ENCODE measurements at places on chromosomes 13 and 19. TPM values are rescaled to one million over a fixed set of nuclear protein-coding genes. Genes with fewer than 3 reads are reported as not detected.

- H3K36me3 ChIP-seq, result no peaks in the 10 kb centered on the region
- no peak overlapping the region for H3K4me3 ChIP-seq
- no peak overlapping the region for H3K27ac ChIP-seq
Measured at GRCh38 chr13:113658836-113659235, 838 bp upstream of the ATP4B start.

GRCh38 chr13:67854990-67855389, 624.9 kb upstream of the PCDH9 start:
- H3K27me3 ChIP-seq, result no peaks in the 10 kb centered on the region
- H3K27ac ChIP-seq, result no peak overlapping the region
- no peak for DNase-seq
- H3K4me1 ChIP-seq, result peaks cover 5% of the 10 kb centered on the region
- H3K36me3 ChIP-seq, result no peaks in the 10 kb centered on the region

LSR gene
- 30.2 TPM for total RNA-seq

RAVER1 gene
- total RNA-seq, result 30.5 TPM

- H3K27ac ChIP-seq, result no peak overlapping the region
- no peak overlapping the region for H3K4me3 ChIP-seq
- no peaks in the 10 kb centered on the region for H3K36me3 ChIP-seq
- H3K27me3 ChIP-seq, result no peaks in the 10 kb centered on the region
- no peak for DNase-seq
Measured at GRCh38 chr13:29165840-29166239, 345.7 kb downstream of the MTUS2 start.

- H3K27me3 ChIP-seq, result no peaks in the 10 kb centered on the region
- no peaks in the 10 kb centered on the region for H3K36me3 ChIP-seq
- peak; percentile 57 for DNase-seq
- H3K4me3 ChIP-seq, result no peak overlapping the region
Measured at GRCh38 chr19:8640402-8641004, 10.1 kb downstream of the NFILZ start.

- DNase-seq, result no peak
- no peaks in the 10 kb centered on the region for H3K4me1 ChIP-seq
- H3K36me3 ChIP-seq, result no peaks in the 10 kb centered on the region
- H3K27ac ChIP-seq, result no peak overlapping the region
Measured at GRCh38 chr19:2888731-2889224, 11.9 kb upstream of the ZNF57 start.

DNA sequence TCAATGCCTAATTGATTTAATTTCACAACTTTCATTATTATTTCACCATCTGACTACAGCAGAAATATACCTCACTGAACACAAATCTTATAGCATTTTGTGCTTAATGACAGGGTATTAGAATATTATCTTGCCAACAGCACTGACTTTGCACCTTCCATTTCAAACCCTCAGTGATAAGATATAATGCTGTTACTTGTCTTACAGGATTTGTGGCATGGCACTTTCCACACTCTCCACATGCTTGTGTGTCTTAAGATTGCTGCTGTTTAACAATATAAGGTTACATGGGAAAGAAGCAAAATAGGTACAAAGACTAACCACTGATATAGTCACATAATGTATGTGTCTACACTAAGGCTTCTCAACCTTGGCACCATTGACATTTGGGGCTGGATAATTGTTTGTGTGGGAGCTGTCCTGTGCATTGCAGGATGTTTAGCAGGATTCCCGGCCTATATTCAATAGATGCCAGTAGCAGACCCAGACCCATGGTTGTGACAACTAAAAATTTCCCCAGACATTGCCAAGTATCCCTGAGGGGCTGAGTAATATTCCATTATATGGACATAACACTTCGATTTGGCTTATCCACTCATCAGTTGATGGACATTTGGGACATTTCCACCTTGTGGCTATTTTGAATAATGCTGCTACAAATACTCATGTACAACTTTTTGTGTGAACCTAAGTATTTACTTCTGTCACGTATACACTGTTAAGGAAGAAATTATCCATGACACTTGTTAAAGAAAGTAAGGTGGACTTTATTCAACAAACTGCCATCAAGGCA, 5.7 kb upstream of the DIAPH3 start:
- DNase-seq, result no peak
- peaks cover 21% of the 10 kb centered on the region for H3K4me1 ChIP-seq
- no peaks in the 10 kb centered on the region for H3K36me3 ChIP-seq
- H3K27ac ChIP-seq, result no peak overlapping the region
- no peaks in the 10 kb centered on the region for H3K27me3 ChIP-seq
- H3K4me3 ChIP-seq, result no peak overlapping the region

- H3K4me1 ChIP-seq, result no peaks in the 10 kb centered on the region
- H3K27ac ChIP-seq, result no peak overlapping the region
- no peaks in the 10 kb centered on the region for H3K27me3 ChIP-seq
- no peak overlapping the region for H3K4me3 ChIP-seq
Measured at GRCh38 chr13:110794209-110794608, 80.7 kb downstream of the ING1 start.

- no peaks in the 10 kb centered on the region for H3K27me3 ChIP-seq
- no peak for DNase-seq
- H3K27ac ChIP-seq, result no peak overlapping the region
Measured at GRCh38 chr13:33487575-33488243, 202.2 kb upstream of the STARD13 start.

DNA sequence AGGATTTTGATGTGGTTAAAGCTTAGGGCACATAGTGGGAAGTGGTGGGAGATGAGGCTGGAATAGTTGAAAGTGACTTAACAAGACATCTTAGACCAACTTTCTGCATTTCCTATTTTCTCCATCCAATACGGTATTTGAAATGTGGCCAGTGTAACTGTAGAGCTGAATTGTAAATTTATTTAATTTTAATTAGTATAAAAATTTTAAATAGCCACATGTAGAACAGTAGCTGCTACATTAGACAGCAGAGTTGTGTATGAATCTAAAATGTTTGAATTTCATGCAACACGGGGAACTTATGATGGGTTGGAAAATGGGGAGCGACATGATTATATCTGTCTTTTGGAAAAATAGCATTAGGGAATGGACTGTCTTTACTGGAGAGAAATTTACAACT, 7.1 kb upstream of the SCEL start:
- H3K4me1 ChIP-seq, result peaks cover 4% of the 10 kb centered on the region
- no peak overlapping the region for H3K27ac ChIP-seq
- DNase-seq, result no peak
- H3K4me3 ChIP-seq, result no peak overlapping the region
- H3K36me3 ChIP-seq, result no peaks in the 10 kb centered on the region
- H3K27me3 ChIP-seq, result no peaks in the 10 kb centered on the region

DNA sequence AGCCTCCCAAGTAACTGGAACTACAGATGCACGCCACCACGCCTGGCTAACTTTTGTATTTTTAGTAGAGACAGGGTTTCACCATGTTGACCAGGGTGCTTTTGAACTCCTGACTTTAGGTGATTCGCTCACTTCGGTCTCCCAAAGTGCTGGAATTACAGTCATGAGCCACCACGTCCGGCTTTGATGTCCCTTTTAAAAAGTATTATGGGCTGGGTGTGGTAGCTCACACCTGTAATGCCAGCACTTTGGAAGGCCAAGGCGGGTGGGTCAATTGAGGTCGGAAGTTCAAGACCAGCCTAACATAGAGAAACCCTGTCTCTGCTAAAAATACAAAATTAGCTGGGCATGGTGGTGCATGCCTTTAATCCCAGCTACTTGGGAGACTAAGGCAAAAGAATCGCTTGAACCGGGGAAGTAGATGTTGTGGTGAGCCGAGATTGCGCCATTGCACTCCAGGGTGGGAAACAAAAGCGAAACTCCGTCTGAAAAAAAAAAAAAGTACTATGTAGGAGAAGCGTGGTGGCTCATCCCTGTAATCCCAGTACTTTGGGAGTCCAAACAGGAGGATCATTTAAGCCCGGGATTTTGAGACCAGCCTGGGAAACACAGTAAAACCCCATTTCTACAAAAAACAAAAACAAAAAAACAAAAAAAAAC, 22.8 kb upstream of the ERVV-1 start:
- H3K27ac ChIP-seq, result no peak overlapping the region
- no peaks in the 10 kb centered on the region for H3K27me3 ChIP-seq
- DNase-seq, result no peak
- H3K4me1 ChIP-seq, result peaks cover 9% of the 10 kb centered on the region
- no peaks in the 10 kb centered on the region for H3K36me3 ChIP-seq
